Left colon (tissue), 2 donors: ENCODE measurements at places on chromosomes 7 and 10.

DNA sequence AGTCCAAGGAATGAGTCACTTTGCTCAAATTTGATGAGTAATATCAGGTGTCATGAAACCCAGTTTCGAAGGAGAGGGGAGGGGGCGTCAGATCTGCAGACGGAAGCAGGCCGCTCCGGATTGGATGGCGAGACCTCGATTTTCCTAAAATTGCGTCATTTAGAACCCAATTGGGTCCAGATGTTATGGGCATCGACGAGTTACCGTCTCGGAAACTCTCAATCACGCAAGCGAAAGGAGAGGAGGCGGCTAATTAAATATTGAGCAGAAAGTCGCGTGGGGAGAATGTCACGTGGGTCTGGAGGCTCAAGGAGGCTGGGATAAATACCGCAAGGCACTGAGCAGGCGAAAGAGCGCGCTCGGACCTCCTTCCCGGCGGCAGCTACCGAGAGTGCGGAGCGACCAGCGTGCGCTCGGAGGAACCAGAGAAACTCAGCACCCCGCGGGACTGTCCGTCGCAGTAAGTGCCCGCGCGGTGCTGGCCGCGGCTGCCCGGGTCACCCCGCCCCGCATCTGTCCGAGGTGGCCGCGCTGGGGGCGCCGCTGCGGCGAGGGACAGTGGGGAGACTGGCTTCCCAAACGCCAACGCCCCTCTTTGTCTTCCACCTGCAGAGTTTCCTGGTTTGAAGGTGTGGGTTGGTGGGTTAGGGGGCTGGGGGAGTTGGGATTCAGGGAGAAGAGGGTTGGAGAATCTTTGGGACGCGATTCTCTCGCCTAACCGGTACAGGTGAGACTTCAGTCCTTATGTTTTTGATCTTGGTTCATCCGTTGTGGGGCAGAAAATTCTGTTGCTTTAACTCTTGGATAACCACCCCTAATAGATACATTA, at the start of gene TAC1:
TAC1 (plus strand) TSS at position 351 of the 829 bp plus-strand sequence. CDS start 527 bp downstream, outside the sequence.
- DNase-seq, result peak; percentile 12

DNA sequence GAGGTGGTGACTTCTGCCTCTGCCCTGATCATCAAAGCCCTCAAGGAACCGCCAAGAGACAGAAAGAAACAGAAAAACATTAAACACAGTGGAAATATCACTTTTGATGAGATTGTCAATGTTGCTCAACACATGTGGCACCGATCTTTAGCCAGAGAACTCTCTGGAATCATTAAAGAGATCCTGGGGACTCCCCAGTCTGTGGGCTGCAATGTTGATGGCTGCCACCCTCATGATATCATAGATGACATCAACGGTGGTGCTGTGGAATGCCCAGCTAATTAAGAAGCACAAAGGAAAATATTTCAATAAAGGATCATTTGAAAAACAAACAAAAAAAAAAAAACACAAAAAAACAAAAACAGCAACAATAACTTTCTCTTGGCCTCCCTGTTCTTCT, 59.5 kb upstream of the TOMM7 start:
- no peak for DNase-seq

DNA sequence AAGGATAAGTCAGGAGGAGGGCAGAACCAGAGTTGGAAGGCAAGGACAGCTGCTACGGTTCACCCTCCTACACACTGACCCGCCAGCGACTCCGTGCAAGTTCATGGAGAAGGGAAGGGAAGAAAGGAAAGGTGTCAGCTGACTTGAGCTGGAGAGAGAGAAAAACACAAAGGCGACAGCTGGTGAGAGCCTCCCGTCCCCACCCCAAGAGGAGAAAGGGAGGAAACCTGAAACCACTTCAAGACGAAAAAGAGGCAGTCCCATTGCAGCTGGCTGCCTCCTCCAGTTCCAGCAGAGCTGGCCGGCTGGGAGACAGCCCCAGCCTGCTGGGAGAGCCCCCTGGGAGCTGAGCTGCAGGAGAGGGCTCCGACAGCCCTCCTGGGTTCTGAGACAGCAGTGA, 75.2 kb downstream of the PARD3 start:
- peak; percentile 57 for DNase-seq

DNA sequence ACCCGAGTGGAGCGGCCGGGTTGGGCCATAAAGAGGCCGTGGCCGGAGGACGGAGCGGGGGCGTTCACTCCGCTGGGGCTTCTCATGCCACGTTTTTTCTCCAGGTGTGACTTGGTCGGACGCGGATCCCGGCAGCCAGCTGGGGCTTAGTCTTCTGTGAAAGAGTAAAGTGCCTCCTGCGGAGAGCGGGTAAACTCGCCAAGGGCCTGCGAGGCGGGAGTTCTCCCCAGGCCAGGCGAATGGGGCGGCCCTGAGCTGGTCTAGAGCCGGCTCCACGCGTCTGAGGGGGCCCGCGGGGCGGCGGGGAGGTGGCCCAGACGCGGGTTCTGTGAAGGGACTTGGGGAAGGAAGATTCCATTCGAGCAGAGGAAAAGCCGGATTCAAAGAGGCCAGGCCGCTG, 86.3 kb upstream of the VIPR2 start:
- DNase-seq, result no peak

DNA sequence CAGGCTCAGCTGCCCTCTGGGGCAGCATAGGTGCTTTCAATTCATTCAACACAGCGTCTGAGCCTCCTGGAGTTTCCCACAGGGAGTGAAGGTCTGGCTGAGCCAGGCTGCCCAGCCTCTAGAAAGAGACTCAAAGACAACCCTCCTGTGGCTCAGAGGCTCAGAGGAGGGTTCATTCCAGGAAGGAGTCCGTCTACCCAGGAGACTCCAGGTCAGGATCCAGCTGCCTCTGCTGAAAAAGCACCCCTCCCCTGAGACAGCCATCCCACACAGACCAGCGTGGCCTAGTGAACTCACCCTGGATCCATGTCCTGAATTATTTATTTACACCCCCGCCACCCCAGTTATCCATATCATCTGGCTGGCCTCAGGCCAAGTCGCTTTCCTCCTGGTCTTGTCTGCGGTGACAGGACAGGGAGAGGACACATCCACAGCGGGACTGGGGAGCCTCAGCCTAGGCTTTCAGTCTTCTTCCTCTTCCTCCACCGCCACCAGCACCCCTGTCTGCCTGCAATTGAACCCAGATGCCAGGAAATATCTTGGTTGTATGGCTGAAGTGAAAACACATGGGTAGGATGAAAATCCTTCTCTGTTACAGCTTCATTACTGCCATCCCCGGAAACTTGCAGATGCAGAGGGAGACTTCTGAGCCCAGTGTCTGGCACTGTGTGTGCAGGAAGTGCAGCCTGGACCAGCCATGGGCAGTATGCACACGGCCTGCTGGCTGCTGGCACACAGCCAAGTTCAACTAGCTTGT, 44.0 kb upstream of the COL13A1 start:
- DNase-seq, result peak; percentile 31

- no peak for DNase-seq
Observed at GRCh38 chr10:54065106-54065505, 735.9 kb downstream of the PCDH15 start.

- peak; percentile 52 for DNase-seq
Observed at GRCh38 chr10:103645141-103646054, 151.9 kb downstream of the NEURL1 start.

GRCh38 chr10:62175251-62175650, 93.4 kb downstream of the RTKN2 start:
- DNase-seq, result no peak

DNA sequence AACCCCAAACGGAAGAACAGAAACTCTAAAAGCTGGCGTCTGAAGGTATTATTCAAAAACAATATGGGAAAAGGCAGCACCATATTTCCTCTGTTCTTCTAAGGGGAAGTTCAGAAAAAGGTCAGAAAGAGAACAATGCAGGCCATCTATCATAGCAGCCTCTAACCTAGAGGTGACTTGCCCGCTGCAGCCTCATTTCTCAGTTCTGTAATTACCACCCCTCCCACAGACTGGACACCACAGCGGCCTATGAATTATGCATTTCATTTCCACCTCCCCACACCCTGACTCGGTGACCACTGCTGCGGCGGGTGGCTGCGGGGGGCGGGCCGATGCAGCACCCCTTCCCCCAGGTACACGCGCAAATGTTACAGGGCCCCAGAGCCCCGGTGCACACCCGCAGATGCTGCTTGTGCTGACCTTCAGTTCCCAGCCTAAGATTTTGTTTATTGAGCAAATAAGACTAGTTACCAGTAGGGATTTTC, 125.5 kb downstream of the CLEC2L start:
- DNase-seq, result peak; percentile 25

GRCh38 chr10:36504758-36505157, 620.6 kb upstream of the ANKRD30A start:
- no peak for DNase-seq

DNA sequence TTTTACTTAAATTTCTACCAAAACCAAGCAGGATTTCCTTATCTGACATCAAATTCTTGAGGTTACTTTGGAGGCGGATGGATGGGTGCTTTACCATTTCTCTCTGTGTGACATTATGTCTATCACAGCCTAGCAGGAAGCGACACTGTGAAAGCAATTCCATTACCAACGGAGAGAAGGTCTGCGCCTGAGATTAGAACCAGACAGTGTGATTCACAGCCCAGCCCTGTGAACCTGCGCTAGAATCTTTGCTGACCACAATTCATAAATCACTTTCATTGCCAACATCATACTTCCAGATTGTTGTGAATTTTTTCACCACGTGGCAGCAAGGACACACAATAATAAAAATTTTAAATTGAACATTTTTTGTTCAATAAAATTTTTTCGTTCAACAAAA, 126.5 kb downstream of the CUBN start:
- DNase-seq, result no peak

DNA sequence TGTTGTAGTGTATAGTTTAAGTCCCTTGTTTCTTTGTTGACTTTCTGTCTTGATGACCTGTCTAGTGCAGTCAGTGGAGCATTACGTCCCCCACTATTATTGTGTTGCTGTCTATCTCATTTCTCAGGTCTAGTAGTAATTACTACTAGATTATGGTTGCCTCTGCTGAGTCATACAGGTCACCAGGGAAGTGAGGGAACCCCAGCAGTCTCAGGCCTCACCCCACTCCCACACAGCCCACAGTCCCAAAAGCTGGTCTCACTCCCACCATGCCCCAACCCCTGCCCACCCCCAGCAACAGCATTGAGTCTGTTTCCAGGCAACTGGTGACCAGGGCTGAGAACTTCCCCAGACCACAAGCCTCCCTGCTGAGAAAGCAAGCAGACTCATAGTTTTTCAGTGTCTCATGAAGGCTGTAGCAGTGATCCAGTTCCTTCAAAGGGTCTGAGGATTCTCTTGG, 88.0 kb downstream of the PLXDC2 start:
- no peak for DNase-seq
